Heart left ventricle (tissue), 16 donors: ENCODE measurements at places on chromosomes 6 and 20. TPM values are rescaled to one million over a fixed set of nuclear protein-coding genes. Genes with fewer than 3 reads are reported as not detected.

DNA sequence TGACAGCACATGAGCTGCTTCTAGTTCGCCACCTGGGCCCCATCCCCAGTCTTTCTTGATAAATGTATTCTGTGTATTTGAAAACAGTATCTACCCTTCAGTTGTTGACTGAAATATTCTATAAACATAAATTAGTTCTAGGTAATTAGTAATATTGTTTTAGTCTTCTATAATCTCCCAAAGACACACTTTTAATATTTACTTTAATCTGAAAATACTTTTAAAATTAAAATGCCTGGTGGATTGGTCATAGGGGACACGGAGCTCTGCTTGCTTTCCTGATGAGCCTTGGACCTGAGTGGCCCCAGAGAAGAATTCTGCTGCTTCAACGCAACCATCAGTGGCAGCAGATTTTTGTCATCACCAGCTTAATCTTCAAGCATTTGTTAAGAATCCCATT lies 234.5 kb downstream of the THBS2 start:
- no peak for DNase-seq

DNA sequence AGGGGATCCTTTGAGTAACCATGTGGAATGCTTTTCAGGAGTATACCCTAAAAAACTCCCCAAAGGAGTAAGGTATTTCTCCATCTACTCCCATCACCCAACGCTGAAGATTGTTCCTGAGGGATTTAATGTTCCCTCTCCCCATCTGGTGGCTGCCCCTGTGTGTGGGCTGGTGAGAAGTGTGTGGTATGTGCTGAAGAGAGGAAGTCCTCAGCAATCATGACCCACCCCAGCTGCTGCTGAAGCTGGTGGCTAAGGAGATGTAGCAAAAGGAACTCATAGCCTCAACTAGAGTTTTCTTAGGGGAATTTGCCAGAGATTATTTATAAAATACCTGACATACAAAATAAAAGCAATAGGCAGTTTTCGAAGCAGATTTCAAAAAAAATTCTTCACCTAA lies 114.3 kb upstream of the JAG1 start:
- DNase-seq, result no peak

RIPPLY2 gene
- not detected for total RNA-seq

DNA sequence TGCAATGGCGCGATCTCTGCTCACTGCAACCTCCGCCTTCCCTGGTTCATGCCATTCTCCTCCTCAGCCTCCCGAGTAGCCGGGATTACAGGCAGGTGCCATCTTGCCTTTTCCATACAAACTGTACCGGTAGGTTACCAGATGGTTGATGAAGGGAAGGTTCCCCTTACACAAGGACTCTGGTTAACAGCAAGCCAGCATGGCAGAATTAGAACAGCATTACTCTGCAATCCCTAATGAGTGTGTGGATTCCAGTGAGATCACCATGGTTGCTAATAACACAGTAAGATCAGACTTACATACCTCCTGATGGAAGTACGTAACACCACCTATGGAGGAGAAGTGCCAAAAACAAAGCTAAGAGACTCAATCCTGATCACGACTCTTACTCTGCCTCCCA lies 51.7 kb downstream of the TTI1 start:
- no peak for DNase-seq

- peak; percentile 3 for DNase-seq
Observed at GRCh38 chr6:36847152-36847551, 7.9 kb upstream of the CPNE5 start.

DNA sequence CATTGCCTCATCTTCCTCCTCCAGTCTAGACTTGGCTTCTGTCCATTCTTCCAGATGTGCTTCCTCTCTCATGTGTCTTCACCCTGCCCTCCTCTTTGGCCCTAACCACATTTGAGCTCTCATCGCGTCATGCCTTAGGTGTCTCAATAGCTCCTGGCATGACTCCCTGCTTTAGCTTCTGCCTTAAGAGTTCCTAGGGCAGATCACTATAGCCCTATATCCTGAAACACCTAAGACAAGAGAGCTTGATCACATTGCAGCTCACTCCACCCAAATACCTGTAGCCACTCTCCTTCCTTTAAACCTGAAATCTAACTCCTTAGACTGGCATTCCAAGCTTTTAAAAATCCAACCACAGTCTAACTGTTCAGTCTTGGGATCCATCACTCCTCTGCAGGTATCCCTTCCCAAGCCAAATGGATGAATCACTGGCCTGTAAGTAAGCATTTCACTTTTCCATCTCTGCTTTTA lies 69.0 kb upstream of the STXBP5 start:
- no peak for DNase-seq

DNA sequence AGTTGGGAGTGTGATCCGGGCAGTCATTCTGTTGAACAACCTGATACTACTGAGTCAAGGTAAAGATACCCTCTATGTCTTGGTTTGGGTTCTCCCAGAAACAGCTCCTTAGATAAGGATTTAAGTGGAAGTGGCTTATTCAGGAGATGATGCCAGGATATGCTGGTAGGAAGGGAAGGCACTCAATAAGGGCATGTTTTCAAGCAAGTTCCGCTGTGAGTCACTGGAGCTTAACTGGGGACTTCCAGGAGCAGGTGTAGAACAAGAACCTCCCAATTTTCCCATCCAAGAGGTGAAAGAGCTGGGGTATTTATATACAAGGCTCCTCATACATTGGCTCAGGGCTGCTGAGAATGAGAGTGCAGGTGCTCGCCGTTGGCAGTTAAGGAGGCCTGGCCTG lies 218.6 kb downstream of the AKAP7 start:
- no peak for DNase-seq

GRCh38 chr6:88290411-88290810 lies 124.3 kb upstream of the CNR1 start:
- DNase-seq, result no peak

SUMO4 gene
- total RNA-seq, result 0.62 TPM

DNA sequence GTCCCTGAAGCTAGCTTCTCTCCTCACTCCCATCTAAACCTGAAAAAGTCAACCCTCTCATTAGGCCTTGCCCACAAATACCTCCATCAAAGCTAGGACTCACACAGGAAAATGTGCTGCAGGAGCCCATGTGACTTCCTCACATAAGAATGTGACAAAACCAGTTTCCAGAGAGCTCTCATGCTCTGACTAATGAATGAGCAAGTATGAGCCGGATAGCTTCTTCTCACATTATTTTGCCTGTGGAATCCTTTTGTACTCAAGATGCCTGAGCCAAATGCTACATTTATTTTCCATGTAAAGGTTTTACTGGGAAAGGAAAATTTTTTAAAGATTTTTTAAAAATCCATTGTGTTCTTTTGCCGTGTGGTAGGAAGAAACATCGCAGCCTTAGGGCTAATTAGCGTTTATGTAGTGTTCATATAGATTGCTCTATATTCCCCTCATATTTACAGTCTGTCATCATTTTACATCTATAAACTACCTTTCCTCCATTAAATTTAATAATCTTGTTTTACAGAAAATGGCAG lies 68.6 kb upstream of the CCN6 start:
- DNase-seq, result no peak

- no peak for DNase-seq
Observed at GRCh38 chr6:33088258-33088930, 12.6 kb downstream of the HLA-DPB1 start.

GRM4 gene
- total RNA-seq, result not detected

- DNase-seq, result peak; percentile 77
Observed at GRCh38 chr6:152112491-152113261, 305.2 kb downstream of the ESR1 start.

FAM83D gene
- total RNA-seq, result 0.21 TPM

MSH5 gene
- 1.9 TPM for total RNA-seq

FNDC1 gene
- total RNA-seq, result 2.4 TPM

- no peak for DNase-seq
Observed at GRCh38 chr6:86148586-86148985, 505.9 kb upstream of the SYNCRIP start.

DNA sequence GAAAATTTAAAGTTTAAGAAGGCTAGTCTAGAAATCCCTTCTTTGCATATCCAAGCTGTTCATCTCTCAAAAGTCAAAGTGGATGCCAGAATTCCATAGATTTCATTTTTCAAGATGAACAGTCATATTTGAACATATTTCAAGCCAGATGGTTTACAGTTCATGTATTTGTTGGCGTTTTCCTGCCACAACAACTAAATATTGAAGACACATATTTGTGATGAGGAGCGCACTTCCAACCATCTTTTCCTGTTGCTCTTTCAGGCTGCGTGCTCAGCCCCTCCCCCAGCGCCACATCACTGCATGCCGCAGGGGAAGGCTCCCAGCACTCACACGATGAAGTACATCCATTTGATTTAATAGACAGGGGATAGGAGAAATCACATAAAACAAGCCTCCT lies 5.9 kb upstream of the NOX3 start:
- no peak for DNase-seq

DNA sequence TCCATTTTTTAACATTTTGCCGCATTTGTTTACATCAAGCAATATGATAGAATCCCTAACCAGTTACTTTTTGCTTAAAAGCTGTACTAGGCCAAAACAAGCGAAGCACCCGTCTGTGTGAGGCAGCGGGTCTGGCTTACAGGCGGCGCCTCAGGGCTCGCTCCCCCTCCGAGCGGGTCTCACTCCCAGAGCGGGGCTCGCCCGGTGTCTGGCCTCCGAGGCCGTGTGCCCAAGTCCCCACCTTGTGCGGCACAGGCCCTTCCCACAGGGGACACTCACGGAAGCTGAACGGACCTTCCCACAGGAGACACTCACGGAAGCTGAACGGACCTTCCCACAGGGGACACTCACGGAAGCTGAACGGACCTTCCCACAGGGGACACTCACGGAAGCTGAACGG lies 23.4 kb downstream of the ZBTB46 start:
- no peak for DNase-seq

GRCh38 chr20:35878113-35878625 lies 76.1 kb downstream of the SCAND1 start:
- DNase-seq, result no peak

DNA sequence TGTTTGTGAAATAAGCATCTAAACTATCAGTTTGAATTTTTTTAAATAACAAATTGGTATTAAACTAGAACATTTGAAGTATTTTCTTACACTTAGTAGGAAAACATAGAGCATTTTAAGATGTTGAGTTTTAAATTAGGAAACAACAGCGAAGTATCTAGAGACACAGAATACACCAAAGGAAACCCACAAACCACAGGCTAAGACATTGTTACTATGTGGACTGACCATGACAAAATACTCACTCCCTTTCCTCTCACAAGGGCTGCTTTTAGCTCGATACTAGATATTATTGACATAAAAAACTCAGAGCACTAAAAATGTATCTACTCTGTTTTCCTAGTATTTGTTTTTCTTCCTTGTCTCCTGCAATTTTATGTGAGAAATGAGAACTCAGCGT lies 266.0 kb upstream of the CITED2 start:
- no peak for DNase-seq

DNA sequence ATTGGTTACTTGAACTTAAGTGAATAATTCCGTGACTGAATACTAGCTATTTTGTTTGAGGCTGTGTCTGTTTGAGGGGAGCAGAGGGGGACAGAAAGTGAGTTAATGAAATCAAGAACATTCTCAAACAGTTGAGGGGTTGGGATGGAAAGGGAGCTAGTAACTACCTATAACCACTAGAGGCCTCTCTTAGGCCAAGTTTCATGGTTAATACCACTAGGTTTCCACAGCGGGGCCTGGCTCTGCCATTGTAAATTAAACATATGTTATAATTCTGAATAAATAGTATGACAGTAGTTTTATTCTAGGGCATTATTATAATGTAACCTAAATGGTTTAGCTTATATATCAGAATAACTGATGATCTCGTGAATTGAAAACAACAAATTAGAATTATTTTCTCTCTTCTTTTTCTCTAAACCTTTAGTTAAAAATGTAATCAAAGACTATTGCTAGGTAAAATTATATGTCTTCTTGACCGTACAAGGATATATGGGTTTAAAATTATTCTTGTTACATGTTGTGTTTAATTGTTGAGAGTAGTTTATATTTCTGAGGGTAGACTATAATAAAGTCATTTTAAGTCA lies 108.1 kb downstream of the BCKDHB start:
- peak; percentile 31 for DNase-seq
